Thymus (tissue), 14 donors: ENCODE measurements at places on chromosomes 11 and 22. TPM values are rescaled to one million over a fixed set of nuclear protein-coding genes. Genes with fewer than 3 reads are reported as not detected.

The GUCY1A2 gene
- 0.94 TPM for total RNA-seq

The SERPING1 gene
- total RNA-seq, result 9.8 TPM

The MS4A3 gene
- total RNA-seq, result 7.8 TPM

The NUDT8 gene
- 5.8 TPM for total RNA-seq

The CALCA gene
- 0.61 TPM for total RNA-seq

The TRIM66 gene
- 4.6 TPM for total RNA-seq

The CRACR2B gene
- total RNA-seq, result 0.57 TPM

The GSTT2B gene
- 1.1 TPM for total RNA-seq

The XPNPEP3 gene
- total RNA-seq, result 6.1 TPM

The CREB3L1 gene
- total RNA-seq, result 1.3 TPM

The LARGE2 gene
- 3.5 TPM for total RNA-seq

The VSIG10L2 gene
- total RNA-seq, result 0.09 TPM

DNA sequence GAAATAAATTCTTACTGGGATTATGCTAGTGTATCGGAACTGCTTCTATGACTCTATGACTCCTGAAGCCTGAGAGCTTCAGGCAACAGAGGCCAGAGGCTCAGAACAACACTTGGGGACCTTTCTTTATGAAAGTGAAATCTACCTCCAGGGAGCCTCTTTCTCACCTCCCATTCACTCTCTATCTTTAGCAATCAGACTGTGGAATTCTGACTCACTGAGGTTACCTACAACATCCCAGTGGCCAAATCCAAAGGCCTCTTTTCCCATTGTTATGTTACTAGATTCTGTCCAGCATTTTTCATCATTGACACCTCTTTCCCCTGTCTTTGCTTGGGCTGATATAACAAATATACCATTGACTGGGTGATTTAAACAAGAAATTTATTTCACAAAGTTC lies 14.1 kb upstream of the CYB5R2 start:
- no peaks in the 10 kb centered on the region for H3K4me1 ChIP-seq
- H3K36me3 ChIP-seq, result no peaks in the 10 kb centered on the region
- H3K27ac ChIP-seq, result no peak overlapping the region

DNA sequence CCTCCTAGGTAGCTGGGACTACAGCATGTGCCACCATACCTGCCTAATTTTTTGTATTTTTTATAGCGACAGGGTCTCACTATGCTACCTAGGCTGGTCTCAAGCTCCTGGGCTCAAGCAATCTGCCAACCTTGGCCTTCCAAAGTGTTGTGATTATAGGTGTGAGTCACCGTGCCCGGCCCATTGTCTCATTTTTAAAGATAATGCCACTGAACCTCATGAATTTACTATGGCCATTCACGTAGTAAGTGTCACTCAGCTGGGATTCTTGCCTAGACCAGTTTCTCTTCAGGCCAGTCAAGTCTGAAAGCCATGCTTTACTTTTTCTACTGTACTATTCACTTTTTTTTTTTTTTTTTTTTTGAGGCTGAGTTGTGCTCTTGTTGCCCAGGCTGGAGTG lies 22.4 kb downstream of the DEPDC5 start:
- H3K4me1 ChIP-seq, result no peaks in the 10 kb centered on the region
- no peak overlapping the region for H3K4me3 ChIP-seq
- peaks cover 56% of the 10 kb centered on the region for H3K36me3 ChIP-seq
- no peaks in the 10 kb centered on the region for H3K27me3 ChIP-seq
- no peak overlapping the region for H3K27ac ChIP-seq
- DNase-seq, result no peak

DNA sequence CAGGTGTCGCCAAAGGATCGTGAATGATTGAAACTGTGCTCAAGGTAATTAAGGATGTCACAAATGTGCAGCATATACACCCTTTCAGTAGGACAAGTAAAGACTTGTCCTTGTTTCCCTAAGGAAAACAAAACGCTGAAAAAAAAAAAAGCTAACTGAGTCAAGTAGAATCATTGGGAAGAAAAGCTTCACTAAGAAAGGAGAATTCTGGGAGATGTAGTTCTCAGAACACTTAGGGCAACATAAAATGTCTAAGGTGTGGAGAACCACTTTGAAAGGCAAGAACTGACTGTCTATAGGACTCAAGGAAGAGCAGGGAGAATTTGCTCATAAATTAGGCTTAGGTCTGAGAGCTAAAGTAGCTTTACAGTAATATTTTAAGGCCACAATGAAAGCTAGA lies 2.9 kb upstream of the OR5T1 start:
- H3K27ac ChIP-seq, result no peak overlapping the region
- H3K27me3 ChIP-seq, result no peaks in the 10 kb centered on the region
- no peaks in the 10 kb centered on the region for H3K4me1 ChIP-seq
- H3K4me3 ChIP-seq, result no peak overlapping the region
- no peaks in the 10 kb centered on the region for H3K36me3 ChIP-seq
- no peak for DNase-seq

- no peak overlapping the region for H3K27ac ChIP-seq
- H3K4me1 ChIP-seq, result no peaks in the 10 kb centered on the region
- H3K27me3 ChIP-seq, result no peaks in the 10 kb centered on the region
- no peaks in the 10 kb centered on the region for H3K36me3 ChIP-seq
- H3K4me3 ChIP-seq, result no peak overlapping the region
Measured at GRCh38 chr22:43081968-43082367, 7.2 kb downstream of the TTLL1 start.

DNA sequence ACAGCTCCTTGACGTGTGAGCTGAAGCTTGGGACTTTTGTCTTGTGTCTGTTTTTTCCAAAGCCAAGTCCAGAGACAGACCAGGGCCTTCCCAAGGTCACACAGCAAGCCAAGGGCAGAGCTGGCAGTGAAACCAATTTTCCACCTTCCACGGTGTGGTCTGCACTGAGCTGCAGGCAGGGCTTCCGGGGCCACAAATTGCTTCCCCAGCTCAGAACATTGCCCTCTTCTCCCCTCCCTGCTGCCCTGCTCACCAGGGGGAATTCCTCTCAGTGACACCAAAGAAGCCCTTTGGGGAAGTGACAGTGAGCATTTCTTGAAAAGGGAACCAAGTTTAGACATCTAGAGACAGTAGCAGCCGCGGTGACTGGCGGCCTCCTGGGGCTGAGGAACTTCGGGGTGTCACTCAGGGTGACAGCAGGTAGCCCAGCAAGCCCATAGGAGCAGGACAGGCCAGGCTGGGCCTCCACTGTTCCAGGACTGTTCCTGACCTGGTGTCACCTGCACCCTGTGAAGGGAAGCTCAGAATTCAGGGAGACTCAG lies 9.2 kb downstream of the FXYD2 start:
- H3K36me3 ChIP-seq, result no peaks in the 10 kb centered on the region
- H3K4me3 ChIP-seq, result no peak overlapping the region
- peaks cover 23% of the 10 kb centered on the region for H3K4me1 ChIP-seq
- peak overlapping the region; percentile 72 for H3K27ac ChIP-seq
- H3K27me3 ChIP-seq, result no peaks in the 10 kb centered on the region
- no peak for DNase-seq

- no peaks in the 10 kb centered on the region for H3K36me3 ChIP-seq
- H3K27me3 ChIP-seq, result peaks cover 65% of the 10 kb centered on the region
- H3K27ac ChIP-seq, result no peak overlapping the region
- peak overlapping the region; percentile 70 for H3K4me3 ChIP-seq
Measured at GRCh38 chr11:69641681-69642548, 959 bp downstream of the CCND1 start.

GRCh38 chr11:16899708-16900303 lies 114.4 kb downstream of the PLEKHA7 start:
- H3K4me3 ChIP-seq, result no peak overlapping the region
- DNase-seq, result no peak
- H3K27ac ChIP-seq, result no peak overlapping the region
- no peaks in the 10 kb centered on the region for H3K36me3 ChIP-seq

DNA sequence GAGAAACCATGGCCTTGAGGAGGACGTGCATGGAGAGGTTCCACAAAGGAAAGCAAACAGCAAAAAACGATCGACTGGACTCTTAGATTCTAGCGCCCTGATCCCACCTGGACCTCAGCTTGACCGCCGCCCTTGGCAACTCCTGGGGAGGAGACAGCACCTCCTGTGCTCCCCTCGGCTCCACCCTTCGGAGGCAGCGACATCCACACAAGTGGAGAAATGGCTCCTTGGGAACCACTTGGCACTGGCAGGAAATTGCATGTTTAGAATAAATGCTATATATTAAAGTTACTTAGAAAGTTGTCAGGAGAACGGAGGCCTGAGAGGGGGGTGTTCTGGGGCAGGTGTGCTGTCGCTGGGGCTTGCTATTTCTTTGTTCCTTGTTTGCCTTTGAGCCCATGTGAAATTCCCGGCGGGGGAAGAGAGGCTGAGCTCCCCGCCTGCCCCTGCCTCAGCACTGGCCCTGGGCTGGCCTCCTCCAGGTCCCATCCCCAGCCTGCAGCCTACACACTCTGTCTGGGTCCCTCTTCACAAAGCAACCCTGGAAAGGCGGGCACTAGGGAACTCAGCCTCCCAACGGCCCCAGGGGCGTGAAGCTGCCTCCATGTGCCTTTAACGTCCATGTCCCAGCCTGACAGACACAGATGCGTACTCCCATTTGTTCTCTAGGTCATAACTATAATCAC lies 395.3 kb downstream of the BRD1 start:
- DNase-seq, result no peak
- no peaks in the 10 kb centered on the region for H3K27me3 ChIP-seq
- H3K36me3 ChIP-seq, result no peaks in the 10 kb centered on the region
- no peak overlapping the region for H3K27ac ChIP-seq
- H3K4me1 ChIP-seq, result no peaks in the 10 kb centered on the region

GRCh38 chr22:34669001-34669400 lies 397.0 kb upstream of the ISX start:
- H3K4me3 ChIP-seq, result no peak overlapping the region
- DNase-seq, result no peak
- H3K4me1 ChIP-seq, result no peaks in the 10 kb centered on the region
- no peaks in the 10 kb centered on the region for H3K36me3 ChIP-seq

DNA sequence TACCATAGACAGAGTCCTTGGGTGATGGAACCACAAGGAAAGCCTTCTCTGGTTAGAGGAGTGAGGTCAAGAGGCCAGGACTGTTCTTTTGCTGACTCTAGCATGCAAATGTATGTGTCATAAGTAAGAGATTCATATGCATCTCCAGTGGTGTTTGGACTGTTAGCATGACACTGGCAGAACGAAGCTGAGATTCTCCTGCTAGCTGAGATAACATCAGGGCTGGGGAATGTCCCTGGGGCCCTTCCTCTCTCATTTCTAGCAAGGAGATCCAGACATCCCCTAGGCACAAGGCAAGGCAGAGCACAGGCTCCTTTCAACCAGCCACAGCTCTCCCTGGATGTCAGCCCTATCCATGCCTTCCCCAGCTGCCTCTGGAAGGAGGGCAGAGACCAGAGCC lies 711.3 kb downstream of the OPCML start:
- DNase-seq, result no peak
- H3K27me3 ChIP-seq, result no peaks in the 10 kb centered on the region
- H3K27ac ChIP-seq, result no peak overlapping the region
- no peaks in the 10 kb centered on the region for H3K36me3 ChIP-seq
- H3K4me1 ChIP-seq, result no peaks in the 10 kb centered on the region

DNA sequence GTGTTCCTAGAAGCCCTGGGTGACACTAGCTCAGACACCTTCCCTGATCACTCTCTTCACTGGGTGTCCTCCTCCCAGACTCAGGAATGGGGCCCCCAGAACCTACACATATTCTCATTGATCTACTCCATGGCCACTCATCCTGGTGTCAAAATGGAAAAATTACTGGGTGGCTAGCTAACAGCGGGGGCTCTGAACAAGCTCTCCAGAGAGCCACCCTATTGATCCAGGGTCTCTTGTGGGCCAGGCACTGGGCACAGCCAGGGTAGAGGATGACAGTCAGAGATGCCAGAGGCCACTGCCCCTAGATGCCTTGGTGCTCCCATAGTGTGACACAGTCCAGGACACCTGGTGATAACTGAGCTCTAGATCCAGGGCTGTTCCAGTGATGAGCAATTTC lies 393.1 kb downstream of the SOX6 start:
- no peaks in the 10 kb centered on the region for H3K27me3 ChIP-seq
- no peaks in the 10 kb centered on the region for H3K4me1 ChIP-seq
- H3K27ac ChIP-seq, result no peak overlapping the region
- no peak overlapping the region for H3K4me3 ChIP-seq
- no peak for DNase-seq

GRCh38 chr11:15123849-15124248 lies 9.1 kb downstream of the INSC start:
- DNase-seq, result no peak
- no peaks in the 10 kb centered on the region for H3K36me3 ChIP-seq
- H3K4me3 ChIP-seq, result no peak overlapping the region

- peak; percentile 18 for DNase-seq
- H3K4me3 ChIP-seq, result no peak overlapping the region
- H3K27ac ChIP-seq, result no peak overlapping the region
- no peaks in the 10 kb centered on the region for H3K4me1 ChIP-seq
- H3K27me3 ChIP-seq, result no peaks in the 10 kb centered on the region
- H3K36me3 ChIP-seq, result no peaks in the 10 kb centered on the region
Measured at GRCh38 chr22:43228330-43228729, 41.4 kb upstream of the TTLL12 start.

- H3K27ac ChIP-seq, result no peak overlapping the region
- no peaks in the 10 kb centered on the region for H3K36me3 ChIP-seq
- DNase-seq, result no peak
Measured at GRCh38 chr11:130471731-130472433, 23.4 kb downstream of the ADAMTS15 start.

DNA sequence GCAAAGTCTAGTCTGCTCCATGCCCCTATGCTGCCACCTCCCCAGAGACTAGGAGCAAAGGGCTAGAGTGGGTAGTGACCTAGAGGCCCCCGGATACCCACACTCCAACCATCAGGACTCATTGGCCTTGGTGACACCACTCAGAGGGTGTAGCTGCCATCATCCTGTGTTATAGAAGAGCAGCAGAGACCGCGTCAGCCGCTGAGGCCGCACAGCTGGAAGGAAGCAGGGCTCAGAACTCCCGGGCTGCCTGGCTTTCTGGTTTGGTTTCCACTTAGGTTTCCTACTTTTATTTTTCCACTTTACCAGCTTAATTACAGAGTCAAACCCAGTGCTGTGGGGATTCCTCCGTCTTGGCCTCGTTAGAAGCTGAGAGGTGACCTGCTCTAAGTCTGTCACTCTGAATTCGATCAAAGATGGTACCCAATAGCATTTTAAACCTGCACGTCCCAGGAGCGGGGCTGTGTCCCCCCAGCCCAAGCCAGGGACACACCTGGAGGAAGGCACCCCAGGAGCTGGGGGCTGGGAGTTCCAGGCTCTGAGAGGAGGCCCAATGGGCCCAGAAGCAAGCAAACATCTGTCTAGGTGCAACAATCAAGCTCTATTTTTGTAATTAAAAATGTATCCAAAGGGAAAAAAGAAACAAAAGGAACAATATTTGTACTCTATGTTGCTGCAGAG lies 2.1 kb upstream of the CDKN1C start:
- peaks cover 66% of the 10 kb centered on the region for H3K4me1 ChIP-seq
- DNase-seq, result no peak
- H3K27me3 ChIP-seq, result peaks cover 36% of the 10 kb centered on the region
- no peak overlapping the region for H3K4me3 ChIP-seq
- no peaks in the 10 kb centered on the region for H3K36me3 ChIP-seq

DNA sequence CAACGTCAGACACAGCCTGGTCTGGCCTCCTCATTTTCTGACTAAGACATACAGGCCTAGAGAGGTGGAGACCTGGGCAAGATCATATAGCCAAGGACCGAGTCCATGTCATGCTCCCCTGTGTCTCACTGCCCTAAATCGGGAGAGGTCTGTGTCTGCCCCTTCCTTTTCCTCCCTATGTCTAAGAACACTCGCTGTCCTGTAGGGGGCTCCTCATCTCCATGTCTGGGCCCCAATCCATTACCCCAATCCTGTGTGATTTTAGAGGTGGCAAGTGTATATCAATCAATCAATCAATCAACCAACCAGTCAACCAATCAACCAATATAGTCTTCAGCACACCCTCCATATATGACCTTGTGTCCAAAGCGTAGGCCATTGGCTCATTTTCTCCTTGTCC lies 125.7 kb downstream of the KIRREL3 start:
- no peak for DNase-seq
- no peak overlapping the region for H3K27ac ChIP-seq
- H3K4me3 ChIP-seq, result no peak overlapping the region
- no peaks in the 10 kb centered on the region for H3K36me3 ChIP-seq
- no peaks in the 10 kb centered on the region for H3K27me3 ChIP-seq
- no peaks in the 10 kb centered on the region for H3K4me1 ChIP-seq
